Naive B cell (primary cell): ENCODE measurements at places on chromosomes 1 and 21. TPM values are rescaled to one million over a fixed set of nuclear protein-coding genes. Genes with fewer than 3 reads are reported as not detected.

GRCh38 chr1:8989821-8990220, 36.4 kb downstream of the SLC2A7 start:
- H3K27ac ChIP-seq: no peak overlapping the region
- DNase-seq: no peak
- peaks cover 7% of the 10 kb centered on the region for H3K27me3 ChIP-seq
- no peak overlapping the region for H3K4me3 ChIP-seq
- H3K36me3 ChIP-seq: no peaks in the 10 kb centered on the region

Gene CNR2
- 66.0 TPM for polyA plus RNA-seq

GRCh38 chr1:78281580-78281979, 209.2 kb upstream of the PTGFR start:
- H3K27ac ChIP-seq: no peak overlapping the region
- H3K36me3 ChIP-seq: no peaks in the 10 kb centered on the region
- no peak overlapping the region for H3K4me3 ChIP-seq
- H3K4me1 ChIP-seq: no peaks in the 10 kb centered on the region
- no peak for DNase-seq
- no peaks in the 10 kb centered on the region for H3K27me3 ChIP-seq

DNA sequence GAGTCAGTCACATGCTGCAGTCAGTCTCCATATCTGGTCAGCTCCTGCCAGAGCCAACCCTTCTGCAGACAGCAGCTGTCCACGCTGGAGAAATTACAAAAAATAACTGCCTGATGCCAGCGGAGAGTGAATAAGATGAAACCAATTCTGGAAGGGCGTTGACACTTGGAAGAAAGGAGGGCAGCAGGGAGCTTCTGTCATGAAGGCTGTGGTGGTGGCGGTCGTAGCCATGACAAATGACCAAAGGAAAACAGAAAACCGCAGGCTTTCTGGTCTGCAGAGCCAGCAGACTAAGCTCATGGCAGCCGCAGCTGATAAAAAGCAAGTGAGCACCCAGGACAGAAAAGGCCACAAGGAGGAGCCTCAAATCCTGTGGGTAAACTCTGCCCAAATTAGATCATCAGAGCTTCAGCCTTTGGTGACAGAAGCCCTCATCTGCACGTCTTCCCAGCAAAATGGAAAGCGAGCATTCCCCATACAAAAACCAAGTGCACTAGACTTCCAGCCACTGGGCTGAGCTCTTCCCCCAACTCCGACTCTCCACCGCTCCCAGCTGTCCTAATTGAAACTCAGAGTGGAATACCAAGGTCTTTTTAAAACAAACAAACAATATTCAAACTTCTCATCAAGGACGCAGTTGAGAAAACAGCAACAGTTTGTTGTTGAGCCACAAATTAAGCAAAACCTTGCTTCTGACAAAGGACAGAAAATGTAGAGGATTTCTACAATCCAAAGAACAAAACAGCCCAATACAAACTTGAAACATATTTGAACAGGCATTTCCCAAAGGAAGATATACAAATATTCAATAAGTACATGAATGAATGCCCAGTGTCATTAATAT, 28.7 kb downstream of the RSPH1 start:
- H3K27ac ChIP-seq: no peak overlapping the region
- no peak for DNase-seq
- H3K4me3 ChIP-seq: no peak overlapping the region

GRCh38 chr1:32536764-32537163, 2.5 kb upstream of the ZBTB8A start:
- H3K27me3 ChIP-seq: peaks cover 60% of the 10 kb centered on the region
- no peak for DNase-seq
- peaks cover 19% of the 10 kb centered on the region for H3K4me1 ChIP-seq
- no peak overlapping the region for H3K4me3 ChIP-seq
- no peak overlapping the region for H3K27ac ChIP-seq

- H3K27me3 ChIP-seq: peaks cover 5% of the 10 kb centered on the region
- no peak overlapping the region for H3K4me3 ChIP-seq
- no peak overlapping the region for H3K27ac ChIP-seq
- no peak for DNase-seq
These were observed 237.9 kb downstream of the USP25 start for GRCh38 chr21:15967661-15968060.

GRCh38 chr1:179798864-179799516, 55.9 kb downstream of the FAM163A start:
- no peak for DNase-seq
- no peaks in the 10 kb centered on the region for H3K36me3 ChIP-seq
- H3K4me3 ChIP-seq: no peak overlapping the region
- H3K27me3 ChIP-seq: peaks cover 32% of the 10 kb centered on the region

DNA sequence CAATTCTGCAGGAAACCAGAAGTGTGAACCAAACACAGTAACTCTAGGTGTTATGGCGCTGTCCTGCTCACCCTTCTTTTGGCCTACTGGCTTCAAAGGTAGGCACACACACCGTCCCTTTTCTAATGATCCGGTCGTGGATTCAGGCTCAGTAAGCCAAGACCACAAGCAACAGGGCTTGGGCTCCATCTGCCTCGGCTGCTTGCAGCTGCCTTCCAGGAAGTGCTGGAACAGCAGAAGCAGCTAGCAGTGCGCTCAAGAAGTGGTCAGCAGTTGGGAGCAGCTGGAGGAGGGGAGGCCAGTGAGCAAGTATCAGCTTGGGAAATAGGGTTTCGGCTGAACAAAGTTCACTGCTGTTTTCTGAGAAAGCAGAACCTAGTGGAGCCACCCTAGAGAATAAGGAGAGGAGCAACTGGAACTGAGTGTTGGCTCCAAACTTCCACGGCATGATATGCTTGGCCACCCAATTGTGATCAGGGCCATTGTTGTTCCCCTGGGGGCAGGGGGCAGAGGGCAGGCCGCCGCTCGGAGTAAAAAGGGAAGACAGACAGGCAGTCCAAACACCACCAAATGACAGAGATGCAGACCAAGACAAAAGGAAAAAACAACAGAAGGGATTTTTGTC, 173.4 kb downstream of the TOMM20 start:
- H3K27me3 ChIP-seq: no peaks in the 10 kb centered on the region
- peak overlapping the region; percentile 68 for H3K4me3 ChIP-seq

DNA sequence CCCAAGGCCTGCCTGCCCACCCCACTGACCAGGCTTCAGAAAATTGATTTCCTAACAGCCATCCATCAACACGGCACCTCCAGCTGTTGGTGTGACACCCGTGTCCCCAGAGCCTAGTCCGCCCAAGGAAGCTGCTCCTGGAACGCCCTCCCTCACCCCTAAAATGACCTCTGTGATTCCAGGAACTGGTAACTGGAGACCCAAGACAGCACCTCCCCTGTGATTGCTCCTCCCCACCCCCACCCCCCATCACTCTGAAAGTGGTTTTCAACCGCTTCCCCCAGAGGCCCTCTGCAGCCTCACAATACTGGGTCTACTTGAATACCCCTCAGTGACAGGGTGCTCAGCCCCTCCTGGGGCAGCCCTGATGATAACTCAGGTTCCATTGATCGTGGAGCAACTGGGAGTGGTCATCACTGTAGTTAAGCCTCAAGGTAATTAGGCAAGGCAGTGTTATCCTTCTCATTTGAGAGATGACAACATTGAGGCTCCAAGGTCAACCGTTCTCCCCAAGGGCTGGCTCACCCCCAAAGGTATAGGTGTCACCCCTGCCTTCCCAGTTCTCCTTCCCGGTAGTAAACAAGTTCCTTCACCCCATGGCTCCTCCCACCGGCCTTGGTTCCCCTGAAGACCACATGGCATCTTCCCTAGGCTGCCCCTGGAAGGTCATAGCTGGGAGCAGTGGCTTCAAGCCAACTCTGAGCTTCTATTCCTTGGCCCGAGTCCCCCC, 52.0 kb downstream of the TAS1R2 start:
- no peak overlapping the region for H3K4me3 ChIP-seq
- H3K4me1 ChIP-seq: no peaks in the 10 kb centered on the region
- H3K27me3 ChIP-seq: peaks cover 27% of the 10 kb centered on the region
- no peak for DNase-seq

DNA sequence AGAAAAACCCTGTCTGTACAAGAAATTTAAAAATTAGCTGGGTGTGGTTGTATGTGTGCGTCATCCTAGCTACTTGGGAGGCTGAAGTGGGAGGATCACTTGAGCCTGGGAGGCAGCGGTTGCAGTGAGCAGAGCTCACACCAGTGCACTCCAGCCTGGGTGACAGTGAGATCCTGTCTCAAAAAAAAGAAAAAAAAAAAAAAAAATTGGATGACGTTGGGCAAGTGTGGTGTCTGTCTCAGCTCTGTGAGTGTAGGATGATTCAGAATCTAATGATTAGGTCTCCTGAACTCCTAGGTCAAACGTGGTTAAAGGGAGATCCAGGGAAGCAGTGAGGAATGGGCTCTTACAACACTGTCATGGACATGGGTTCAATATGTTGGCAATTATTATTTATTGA, 435.9 kb downstream of the KIF26B start:
- H3K36me3 ChIP-seq: no peaks in the 10 kb centered on the region
- no peaks in the 10 kb centered on the region for H3K4me1 ChIP-seq
- H3K27me3 ChIP-seq: no peaks in the 10 kb centered on the region
- H3K4me3 ChIP-seq: no peak overlapping the region
- no peak overlapping the region for H3K27ac ChIP-seq

DNA sequence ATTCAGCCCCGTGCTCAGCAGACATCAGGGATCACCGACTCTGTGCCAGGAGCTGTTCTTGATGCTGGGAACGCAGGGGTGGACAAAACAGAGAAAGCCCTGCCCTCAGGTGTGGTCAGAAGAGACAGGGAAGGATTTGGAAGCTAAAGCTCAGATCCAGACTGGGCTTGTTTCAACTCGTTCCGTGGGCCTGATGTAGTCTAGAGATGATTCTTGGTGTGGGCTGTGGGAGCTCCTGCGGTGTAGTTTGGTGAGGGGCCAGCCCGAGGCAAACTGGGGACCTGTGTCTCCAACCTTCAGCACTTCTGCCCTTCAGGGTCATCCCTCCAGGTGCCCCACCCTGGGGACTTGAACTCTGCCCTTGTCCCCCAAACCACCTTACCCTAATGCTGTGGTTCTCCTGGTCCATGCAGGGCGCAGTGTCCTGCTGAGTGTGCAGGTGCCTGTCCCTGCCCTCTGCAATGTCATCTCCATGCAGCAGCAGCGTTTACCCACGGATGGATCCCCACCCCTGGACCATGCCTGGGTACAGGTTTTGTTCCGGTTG, 17.3 kb upstream of the ABCG1 start:
- H3K27ac ChIP-seq: no peak overlapping the region
- DNase-seq: no peak
- H3K4me1 ChIP-seq: peaks cover 19% of the 10 kb centered on the region
- H3K27me3 ChIP-seq: no peaks in the 10 kb centered on the region

Gene TRIM63
- not detected for polyA plus RNA-seq

GRCh38 chr21:46206163-46207005, 22.1 kb upstream of the SPATC1L start:
- no peak overlapping the region for H3K4me3 ChIP-seq
- H3K27ac ChIP-seq: no peak overlapping the region
- no peaks in the 10 kb centered on the region for H3K4me1 ChIP-seq
- peaks cover 4% of the 10 kb centered on the region for H3K36me3 ChIP-seq
- DNase-seq: no peak
